Upper lobe of right lung (tissue), 1 donor: ENCODE measurements at places on chromosomes 2 and 18.
A peak's percentile ranks its signal among the peaks of the same experiment; 100 is the strongest.

DNA sequence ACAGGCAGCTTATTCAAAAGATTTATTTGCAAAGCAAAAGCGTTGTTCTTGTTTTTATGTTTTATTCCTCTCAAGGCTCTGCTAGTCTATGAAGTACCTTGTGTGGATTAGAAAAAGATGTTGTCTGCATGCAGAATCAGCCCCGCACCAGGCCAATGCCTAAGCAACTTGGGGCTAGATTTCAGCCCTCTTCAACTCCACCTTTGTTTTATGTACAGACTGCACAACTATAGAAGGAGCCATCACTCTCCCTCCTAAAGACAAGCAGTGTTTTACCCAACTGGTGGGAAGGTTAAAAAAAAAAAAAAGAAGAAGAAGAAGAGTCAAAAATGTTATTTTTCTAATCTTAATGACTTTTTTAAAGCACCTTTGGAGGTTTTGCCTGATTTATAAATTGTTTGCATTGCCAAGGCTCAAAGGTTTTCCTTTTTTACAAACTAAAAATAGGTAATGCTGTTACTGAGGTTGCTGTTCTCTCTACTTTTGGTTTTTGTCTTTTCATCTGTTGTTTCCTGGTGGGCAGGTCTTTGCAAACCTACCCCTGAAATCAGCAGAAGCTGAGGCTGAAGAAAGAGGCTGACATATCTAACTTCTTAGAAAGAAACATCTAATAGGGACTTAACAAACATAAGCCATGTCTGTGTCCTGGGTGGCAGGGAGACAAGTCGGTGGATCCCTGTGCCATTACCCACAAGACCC, 164.0 kb downstream of the SLC39A10 start:
- no peak for DNase-seq

DNA sequence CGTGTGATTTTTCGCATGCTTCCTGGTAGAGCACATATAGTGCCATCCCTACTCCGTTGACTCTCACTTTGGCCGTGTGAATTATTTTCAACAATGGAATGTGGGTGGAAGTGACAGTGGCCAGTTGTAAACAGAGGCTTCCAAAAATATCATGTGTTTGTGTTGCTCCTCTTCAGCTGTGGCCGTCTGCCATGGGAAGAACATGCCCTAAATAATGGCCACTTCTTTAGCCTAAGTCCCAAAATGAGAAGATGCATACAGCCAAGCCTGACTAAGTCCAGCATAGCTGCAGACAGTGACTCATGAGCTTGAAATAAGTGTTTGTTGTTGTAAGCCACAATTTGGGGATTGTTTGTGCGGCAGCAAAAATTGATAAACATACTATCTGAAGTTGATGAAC, 8.9 kb upstream of the GALNT1 start:
- DNase-seq: no peak

GRCh38 chr18:78090584-78090983, 840.9 kb downstream of the GALR1 start:
- no peak for DNase-seq

- no peak for DNase-seq
Observed at GRCh38 chr2:234478121-234478858, 18.6 kb downstream of the ARL4C start.

DNA sequence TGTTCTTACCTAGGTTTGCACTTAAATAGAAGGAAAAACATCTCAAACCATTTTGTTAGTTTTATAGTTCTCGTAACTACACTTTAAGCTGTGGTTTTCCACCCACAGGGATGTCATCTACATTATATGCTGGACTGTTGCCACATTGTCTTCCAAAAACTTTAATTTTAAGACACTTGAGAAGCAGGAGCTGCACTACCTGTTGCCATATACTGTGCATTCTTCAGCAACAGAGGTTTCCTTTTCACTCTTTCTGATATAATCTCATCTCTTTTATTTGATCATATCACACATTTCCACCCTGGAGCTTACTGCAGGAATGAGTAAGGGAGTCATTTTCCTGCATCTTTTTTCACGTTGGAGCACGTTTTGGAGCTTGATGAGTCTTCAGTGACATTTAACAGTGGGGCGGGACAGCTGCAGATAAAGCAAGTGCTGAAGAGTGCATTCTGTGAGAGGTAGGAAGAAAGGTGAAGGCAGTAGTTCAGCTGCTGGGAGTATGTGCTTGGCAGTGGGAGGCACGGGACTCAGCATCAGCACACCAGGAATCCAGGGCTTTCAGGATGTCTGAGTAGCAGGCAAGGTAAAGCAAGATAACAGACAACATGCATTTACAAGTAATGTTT, 3.8 kb downstream of the LIMS1 start:
- no peak for DNase-seq

DNA sequence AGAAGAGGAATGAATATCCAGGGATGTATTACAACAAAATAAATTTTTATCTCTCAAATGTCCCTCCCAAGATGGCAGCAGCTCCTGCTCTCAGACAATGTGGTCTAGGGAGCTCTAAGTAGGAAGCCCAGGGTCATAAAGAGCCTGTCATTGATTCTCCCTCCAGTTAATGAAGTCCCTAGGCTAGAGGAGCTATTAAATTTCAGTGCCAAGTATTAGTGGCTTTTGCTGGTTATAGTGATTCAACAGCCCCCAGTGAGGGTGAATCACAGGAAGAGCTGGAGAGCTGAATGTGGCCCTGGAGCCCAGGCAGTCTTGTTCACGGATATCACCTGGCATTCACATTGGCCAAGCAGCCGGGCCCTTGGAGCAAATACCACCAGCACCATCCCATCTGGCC, 109.8 kb upstream of the YPEL5 start:
- DNase-seq: no peak

DNA sequence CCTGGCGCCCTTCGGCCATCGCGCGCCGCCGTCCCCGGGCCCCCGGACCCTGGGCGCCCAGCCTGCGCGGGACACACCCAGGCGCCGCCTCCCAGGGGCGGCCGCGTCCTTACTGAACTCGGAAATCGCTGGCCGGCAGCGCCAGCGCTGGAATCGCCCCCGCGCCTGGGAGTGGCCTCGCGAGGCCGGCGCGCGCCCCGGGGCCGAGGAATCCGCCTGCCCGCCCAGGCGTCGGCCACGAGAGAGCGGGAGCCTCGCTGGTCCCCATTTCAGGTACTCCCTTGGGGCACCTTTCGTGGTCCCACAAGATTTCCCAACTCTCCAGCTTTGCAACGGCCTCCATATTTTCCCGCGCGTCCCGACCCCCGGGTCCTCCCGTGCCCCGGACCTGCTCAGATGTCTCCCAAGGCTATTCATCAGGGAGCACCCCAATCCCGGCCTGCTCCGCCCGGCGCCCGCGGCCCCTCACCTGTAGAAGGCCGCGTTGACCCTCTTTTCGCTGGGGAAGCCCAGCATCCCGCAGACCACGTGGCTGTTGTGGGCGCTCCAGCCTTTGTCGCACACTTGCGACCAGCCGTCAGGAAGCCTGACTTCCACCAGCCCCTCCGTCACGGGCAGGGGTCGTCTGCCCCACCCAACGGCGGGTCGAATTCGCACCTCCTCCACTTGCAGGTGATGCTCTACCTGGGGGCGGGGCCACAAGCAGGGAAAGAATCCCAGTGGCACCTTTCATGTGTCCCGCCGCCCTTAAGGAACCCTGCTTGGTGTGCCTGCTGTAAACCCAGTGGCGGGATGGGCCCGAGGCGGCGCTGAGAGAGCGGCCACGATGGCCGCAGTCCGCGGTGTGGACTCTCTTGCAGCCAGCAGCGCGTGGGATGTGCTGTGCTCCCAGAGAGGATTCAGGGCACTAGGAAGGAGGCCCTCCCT, 4.6 kb downstream of the LOXL3 start:
- peak; percentile 88 for DNase-seq

DNA sequence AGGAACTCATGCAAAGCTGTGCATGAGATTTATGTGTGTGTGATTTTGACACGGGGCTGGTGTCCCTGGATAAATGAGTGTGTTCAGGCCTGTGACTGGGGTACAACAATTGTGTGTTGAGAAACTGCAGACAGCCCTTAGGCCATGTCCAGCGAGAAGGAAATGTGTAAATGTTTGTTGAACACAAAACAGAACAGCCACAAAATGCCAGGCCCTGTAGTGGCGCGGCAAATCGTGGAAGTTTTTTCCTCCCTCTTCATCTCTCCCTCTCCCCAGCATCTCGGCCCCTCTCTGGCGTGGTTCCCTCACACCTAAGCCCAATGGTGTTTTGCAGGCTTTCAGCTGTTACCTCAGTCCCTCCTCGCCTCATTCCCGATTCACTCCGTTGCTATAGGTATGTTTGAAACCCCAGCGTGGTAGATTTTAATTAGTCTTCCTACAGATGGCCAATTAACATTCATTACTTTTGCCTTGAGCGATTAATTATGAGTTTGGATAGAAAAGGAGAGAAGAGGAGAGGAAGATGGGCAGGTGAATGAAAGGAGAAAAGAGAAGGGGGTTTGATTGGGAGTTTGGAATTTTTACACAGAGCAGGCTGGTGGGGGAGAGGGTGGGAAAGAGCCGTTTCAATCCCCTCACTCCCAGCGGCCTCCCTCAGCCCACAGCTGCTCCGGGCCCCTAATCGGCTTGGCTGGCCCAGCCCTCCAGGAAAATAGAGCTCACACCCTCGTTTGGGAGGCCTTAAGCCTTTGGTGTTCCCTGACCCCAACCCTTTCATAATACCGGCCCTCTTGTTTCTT, 10.8 kb downstream of the SPR start:
- no peak for DNase-seq

DNA sequence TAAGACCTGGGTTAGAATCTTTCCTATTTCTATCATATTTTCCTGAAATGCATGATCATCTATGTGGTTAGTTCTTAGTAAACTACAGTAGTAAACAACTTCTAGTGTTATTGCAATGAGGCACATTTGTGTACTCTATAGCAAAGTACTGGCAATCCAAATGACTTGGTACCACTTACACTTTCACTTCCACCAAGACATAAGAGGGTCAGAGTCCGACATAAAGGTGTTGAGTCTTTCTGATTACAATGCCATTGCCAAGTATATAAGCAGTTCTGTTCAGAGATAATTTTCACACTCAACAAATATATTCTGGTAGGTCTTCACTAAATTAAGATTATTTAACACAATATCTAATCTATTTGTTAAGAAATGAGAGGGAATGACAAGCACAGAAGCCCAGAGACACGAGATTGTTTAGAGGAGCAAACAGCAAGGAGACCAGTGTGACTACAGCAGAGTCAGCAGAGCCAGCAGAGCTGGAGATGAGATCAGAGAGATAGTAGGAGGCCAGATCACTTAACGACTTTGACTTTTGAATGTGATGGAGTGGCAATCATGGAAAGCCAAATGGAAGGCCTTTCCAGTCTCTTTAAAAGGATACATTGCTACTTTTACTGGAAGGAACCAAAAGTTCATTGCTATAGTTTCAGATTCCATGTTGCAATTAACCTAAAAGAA, 27.5 kb downstream of the SOS1 start:
- DNase-seq: no peak

DNA sequence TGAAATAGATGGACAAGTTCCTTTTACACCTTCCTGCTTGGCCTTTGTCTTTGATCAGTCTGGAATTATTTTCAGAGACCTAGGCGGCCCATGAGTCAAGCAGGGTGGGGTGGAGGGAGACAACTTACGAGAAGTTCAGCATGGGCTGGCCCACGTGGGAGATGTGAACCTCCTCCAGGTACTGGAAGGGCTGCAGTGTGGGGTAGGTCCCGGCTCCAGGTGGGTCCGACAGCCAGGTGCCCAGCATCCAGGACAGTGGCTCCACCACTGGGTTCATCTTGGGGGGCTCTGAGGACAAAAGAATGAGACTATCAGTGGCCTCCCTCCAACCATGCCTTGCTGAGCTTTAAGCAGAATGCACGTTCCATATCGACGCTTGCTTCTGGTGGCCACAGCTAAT, 30.8 kb downstream of the THAP4 start:
- DNase-seq: no peak

GRCh38 chr18:62242955-62243354, 55.9 kb downstream of the RELCH start:
- DNase-seq: no peak

- no peak for DNase-seq
Observed at GRCh38 chr2:111919365-111919764, 21.0 kb downstream of the MERTK start.

DNA sequence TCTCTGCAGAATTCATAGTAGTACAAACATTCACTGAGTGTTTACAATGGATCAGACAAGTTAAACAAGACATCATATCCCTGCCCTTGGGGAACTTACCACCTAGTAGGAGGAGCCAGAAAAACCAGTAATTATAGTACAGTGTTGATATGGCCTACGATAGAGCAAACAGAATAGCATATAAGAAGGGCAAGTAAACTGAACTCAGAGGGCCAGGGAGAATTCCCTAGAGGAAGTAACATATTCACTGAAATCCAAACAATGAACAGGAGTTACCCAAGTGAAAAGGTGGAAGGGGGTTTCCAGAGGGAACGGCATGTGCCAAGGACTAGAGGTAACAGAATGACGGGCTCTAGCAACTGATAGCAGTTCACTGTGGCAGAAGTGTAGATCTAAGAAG, 34.1 kb downstream of the NHEJ1 start:
- no peak for DNase-seq

DNA sequence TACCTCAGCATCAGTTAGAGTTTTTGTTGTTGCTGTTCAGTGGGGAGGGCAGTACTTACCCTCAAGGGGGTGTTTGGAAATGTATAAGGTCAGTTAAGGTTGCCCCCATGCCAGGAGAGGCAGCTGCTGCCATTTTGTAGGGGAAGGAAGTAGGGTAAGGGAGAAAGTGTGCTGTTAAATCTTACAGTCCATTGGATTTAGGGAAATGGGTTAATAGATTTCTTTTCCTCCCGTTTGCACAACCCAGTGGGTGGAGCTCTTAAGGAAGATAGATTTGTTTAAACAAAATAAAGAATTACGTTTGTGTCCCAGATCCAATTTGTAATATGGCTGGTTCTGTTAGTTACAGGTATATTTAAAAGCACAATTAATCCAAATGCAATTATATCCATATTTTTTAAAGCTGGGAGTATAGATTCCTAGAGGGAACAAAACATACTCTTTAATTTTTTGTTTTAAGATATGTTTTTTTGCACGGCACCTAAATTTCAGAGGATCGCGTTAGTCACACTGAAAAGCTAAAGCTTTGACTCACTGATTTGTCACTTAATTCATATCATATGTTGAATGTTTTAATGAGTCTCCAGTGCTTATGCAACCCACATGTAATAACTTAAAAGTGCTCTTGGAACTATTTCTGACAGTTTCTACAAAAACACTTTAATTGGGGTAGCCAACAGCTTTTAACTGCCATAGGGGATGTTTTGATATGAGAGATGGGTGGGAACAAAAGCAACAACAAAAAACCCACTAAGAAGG, 9.0 kb upstream of the CWC22 start:
- no peak for DNase-seq

DNA sequence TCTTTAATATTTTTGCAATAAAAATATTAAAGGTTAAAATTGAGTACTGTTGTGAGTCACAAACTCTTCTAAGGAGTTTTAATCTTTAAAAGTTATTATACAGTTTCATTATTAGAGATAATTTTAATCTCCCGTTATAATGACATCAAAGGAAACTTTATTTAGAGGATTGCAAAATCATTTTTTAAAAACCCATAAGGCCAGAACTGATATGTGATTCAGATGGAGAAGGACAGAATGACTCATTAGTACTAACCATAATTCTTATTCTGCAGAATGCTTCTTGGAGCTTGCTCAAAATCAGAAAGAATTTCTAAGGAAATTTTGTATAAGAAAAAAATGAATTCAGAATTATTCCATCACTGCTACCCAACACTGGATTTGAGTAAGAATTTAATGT, 12.5 kb upstream of the HNRNPLL start:
- DNase-seq: no peak
